NCI-H187 (cell line): ENCODE measurements at places on chromosomes 4 and X.
A peak's percentile ranks its signal among the peaks of the same experiment; 100 is the strongest.

DNA sequence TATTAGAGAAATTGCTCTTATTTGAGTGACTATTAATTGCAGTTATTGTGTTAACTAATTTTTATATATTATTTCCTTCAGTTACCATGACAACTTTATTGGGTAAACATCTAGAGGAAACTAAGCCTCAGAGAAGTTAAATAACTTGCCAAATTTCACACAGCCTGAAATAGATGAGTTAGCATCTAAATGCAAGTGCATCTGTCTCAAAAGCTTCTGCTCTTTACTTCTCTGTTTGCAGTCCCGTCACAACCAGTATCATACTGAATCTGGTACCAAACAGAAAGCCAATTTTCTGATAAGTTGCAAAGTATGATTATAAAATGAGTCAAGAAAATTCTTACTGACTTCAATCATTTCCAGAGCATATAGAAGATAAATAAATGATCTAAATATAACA lies 1544.9 kb upstream of the PCDH7 start:
- no peak for DNase-seq

DNA sequence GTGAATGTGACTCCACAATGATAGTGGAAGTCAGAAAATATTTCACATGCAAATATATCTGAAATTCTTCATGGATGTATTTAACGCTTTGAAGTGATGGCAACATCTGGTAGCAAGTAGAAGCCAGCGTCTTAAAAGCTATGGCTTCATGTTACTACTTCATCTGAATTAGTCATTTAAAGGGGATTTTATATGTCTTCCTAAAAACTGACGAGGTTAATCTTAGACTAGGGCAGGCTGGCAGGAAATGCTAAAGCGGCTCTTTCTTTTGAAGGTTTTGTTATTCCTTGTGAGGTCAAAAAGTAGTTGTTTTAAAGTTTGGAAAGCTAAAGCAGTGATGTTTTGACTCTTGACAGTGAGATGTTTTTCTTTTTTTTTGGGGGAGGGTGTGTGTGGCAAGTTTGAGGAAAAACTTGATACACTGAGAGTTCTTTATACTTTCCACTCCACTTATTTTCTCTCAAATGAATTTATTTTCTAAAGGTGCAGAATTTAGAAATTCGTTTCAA lies 22.6 kb downstream of the PLS3 start:
- DNase-seq: no peak

DNA sequence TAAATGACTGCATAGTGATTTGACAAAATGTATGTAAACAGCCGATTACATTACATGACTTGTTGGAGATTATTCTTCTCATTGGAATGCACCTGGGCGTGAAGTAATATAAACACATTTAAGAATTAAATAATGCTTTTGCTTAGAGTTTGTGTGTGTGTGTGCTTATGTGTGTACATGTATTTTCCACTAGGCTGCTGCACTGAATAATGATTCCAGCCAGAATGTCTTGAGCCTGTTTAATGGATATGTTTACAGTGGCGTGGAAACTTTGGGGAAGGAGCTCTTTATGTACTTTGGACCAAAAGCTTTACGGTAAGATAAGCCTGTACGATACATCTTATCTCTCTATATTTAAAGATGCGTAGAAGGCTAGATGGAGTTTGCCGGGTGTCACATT lies 12.6 kb downstream of the NEIL3 start:
- no peak for DNase-seq

- no peak for DNase-seq
Measured at GRCh38 chr4:128379860-128380259, 92.2 kb upstream of the PGRMC2 start.

GRCh38 chrX:65017451-65017850 lies 41.2 kb upstream of the ZC4H2 start:
- DNase-seq: no peak

- DNase-seq: no peak
Measured at GRCh38 chrX:12949927-12950656, 24.8 kb upstream of the TMSB4X start.

GRCh38 chr4:71189471-71189870 lies 149.3 kb upstream of the SLC4A4 start:
- DNase-seq: no peak

GRCh38 chr4:76504613-76505465 lies 69.8 kb downstream of the SHROOM3 start:
- DNase-seq: peak; percentile 10
